Activated CD8-positive, alpha-beta memory T cell treated with anti-CD3 and anti-CD28 coated beads for 48 hours (primary cell): ENCODE measurements at places on chromosomes 5 and 9.

DNA sequence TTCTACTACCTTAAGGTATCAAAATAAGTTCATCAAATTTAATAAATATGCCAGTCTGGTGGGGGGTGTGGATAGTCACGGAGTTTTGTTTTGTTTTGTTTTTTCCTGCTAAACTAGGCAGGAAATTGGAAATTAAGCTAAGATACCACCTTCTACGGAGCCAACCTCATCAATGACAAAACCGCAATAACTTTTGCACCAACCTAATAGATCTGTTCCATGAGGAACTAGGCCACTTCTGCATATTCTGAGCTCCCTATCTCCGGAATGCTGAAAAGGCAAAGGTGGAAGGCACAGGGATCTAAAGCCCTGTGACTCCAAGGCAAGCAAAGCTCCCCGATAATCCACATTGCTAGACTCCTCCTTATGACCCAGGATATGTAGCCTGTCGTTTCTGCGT is 5.8 kb upstream of the OR1L4 start:
- DNase-seq: no peak

DNA sequence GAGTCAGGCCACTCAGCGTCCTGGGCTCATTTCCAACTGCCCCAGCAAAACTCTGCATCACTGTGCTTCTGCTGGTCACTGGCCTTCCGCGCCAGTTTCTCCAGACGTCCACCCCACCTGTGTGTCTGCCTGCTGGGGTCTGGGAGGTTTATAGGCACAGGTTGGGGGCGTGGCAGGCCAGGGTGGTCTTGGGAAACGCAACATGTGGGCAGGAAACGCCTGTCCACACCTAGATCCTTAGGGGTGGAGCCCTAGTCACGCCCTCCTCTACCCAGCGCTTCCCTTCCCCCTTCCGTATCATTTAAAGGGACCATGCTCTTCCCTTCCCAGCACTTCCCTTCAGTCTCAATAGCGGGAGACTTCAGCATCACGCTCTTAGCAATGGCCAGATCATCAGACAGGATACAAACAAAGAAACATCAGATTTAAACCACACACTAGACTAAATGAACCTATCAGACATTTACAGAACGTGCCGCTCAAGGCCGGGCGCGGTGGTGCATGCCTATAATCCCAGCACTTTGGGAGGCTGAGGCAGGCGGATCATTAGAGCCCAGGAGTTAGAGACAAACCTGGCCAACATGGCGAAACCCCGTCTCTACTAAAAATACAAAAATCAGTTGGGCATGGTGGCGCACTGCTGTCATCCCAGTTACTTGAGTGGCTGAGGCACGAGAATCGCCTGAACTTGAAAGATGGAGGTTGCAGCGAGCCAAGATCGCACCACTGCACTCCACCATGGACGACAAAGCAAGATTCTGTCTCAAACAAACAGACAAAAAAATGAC is 11.8 kb upstream of the BTNL9 start:
- DNase-seq: no peak

- DNase-seq: no peak
Measured at GRCh38 chr9:119917175-119917574, 547.9 kb upstream of the BRINP1 start.

- DNase-seq: no peak
Measured at GRCh38 chr5:36929438-36929837, 52.9 kb downstream of the NIPBL start.

DNA sequence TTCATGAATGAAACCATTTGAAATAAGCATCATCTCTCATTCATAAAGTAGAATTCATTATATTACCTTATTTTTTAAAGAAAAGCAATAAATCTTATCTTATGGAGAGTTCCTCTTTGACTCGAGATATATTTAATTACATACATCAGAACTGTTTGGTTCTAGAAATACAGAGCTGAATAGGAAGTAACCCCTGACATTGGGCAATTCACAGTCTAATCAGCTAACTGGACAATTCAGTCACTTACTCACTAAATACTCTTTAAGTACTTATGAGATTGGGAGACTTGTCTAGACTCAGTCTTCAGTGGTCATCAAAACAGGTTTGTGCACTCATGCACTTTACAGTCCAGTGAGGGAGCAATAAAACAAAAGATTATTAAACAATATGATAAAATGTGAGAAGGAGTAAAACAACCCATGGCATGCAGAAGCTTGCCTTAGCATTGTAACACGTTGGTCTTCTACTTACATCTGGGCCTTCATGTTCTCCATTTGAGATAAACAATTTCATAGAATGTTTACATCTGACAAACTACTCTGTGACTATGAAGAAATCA is 11.5 kb upstream of the FBXO38 start:
- no peak for DNase-seq

DNA sequence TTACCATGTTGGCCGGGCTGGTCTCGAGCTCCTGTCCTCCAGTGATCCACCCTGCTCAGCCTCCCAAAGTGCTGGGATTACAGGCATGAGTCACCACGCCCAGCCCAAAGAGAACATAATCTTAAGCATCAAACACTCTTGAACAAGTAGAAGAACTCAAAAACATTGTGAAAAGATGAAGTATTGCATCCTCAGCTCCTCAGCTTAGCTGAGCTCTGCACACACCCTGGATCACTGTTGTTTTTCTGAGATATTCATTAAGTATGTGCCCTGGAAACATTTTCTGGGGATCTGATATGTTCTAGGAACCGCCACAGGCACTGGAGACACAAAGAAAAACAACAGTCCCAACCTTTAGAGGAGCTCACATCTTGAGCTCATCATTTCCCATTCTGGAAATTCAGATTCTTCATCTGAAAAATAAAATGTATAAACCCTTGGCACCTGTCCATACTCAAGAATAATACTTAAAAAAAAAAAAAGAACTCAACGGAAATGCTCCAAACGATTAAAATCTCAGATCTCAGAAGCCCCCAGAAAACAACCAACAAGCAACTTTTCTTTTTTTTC is 62.2 kb upstream of the ZNF462 start:
- no peak for DNase-seq

- DNase-seq: no peak
Measured at GRCh38 chr5:113505181-113505580, 8.3 kb upstream of the YTHDC2 start.

GRCh38 chr5:100313657-100314056 is 221.5 kb upstream of the FAM174A start:
- no peak for DNase-seq

- DNase-seq: no peak
Measured at GRCh38 chr5:122727112-122727541, 47.8 kb upstream of the SNX2 start.

DNA sequence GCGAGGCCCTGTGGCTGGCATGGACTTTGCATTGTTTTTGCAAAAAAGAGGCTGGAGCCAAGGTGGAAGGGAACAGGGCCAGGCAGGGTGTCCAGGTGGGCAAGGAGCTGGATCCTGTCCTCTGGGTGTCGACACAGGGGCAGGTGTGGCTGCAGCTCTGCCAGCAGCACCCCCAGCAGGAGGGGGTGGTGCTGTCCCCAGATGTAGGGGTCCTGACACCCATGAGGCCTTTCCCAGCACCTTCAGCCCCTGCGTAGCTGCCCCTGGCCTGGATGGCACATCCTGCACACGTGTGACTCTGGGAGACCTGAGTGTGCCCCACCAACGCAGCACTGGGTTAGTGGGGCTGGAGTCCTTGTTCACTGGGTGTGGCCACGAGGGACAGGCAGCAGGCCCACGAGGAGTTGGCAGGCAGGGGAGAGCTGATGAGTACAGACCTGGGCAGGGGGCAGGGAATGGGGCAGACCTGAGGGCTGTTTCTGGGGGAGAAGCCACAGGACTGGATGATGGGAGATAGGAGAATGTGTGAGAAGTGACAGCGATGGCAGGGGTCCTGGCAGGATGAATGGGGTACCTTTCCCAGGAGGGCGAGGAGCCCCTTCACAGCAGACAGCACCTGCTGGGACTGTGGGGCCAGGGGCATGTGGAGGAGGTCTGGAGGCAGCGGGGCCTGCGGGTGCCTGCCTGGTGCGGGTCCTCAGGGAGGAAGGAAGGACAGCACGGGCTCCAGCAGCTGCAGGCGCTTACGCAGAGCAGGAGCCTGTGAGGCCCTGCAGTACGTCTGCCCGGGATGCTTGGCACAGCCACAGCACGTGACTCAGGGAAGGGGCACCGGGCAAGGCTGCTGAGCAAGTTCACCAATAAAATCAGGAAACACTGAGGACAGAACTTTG is 3.6 kb upstream of the RASGEF1C start:
- DNase-seq: no peak

GRCh38 chr5:170757182-170757601 is 26.3 kb upstream of the GABRP start:
- DNase-seq: no peak
